Retinal pigment epithelial cell (primary cell): ENCODE measurements at places on chromosomes 16 and 17.

DNA sequence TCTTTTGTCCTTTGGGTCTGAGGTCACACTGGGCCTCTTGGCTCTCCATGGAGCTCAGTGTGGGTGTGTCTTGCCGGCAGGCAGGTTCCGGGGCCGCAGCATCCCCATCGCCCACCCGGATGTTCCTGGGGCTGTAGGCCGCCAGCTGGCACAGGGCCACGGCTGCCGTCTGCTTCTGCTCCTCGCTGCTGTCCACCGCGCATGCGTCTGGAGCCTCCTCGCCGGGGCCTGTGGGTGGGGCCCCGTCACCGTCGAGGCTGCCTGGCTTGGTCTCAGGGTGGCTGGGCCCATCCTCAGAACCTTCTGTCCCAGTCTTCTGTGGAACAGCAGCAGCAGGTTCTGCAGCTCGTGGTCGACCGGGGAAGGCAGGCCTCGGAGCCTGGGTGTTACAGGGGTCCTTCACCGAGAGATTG lies 9.6 kb downstream of the ZNF750 start:
- no peak for DNase-seq

DNA sequence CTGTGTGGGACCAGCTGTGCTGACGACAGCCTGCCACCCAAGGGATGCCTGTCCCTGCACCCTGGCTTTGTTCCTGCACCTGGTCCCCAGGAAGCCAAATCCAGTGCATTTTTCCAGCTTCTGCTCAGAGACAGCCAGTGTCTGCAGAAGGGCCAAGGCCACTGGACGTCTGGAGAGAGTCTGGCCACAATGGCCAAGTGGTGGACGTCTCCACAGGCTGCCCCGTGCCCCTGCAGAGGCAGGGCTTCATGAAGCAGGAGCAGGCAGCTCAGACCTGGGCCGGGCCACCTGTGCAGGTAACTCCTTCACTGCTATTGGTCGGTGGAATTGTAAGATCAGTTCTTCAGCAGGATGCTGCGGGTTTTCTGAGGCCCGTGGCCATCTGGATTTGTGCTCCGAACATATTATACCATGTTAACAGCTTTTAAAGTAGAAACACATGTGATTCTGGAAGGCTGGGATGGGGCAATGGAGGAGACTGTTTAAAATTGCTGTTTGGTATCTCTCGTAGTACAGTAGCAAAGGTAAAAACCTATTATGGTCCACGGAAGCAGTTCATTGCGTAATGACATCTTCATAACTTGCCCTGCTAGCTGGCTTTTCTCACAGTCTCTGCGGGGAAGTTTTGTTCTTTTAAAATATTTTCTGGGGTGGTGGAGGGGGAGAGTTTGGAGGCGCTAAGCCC lies 185.3 kb downstream of the CCDC182 start:
- no peak for DNase-seq

- no peak for DNase-seq
Observed at GRCh38 chr17:77814091-77814772, 144.3 kb upstream of the TNRC6C start.

DNA sequence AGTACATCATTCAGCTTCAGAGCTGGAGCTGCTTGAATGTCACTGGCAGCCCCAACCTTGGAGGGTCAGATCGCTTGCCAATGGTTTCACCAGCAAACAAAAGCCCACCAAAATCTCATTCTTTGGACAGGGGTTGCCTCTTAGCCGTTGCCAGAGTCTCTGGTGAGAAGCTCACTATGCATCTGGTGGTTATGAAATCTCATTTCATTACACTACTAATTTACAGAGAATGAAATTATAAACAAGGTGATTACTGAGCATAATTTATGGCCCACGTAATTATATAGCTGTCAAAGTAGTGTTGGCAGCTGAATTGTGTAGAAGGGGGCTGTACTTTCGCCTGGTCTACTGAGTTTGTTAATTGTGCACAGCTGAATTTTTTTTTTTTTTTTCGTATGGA lies 688.9 kb upstream of the KIF2B start:
- DNase-seq: no peak

DNA sequence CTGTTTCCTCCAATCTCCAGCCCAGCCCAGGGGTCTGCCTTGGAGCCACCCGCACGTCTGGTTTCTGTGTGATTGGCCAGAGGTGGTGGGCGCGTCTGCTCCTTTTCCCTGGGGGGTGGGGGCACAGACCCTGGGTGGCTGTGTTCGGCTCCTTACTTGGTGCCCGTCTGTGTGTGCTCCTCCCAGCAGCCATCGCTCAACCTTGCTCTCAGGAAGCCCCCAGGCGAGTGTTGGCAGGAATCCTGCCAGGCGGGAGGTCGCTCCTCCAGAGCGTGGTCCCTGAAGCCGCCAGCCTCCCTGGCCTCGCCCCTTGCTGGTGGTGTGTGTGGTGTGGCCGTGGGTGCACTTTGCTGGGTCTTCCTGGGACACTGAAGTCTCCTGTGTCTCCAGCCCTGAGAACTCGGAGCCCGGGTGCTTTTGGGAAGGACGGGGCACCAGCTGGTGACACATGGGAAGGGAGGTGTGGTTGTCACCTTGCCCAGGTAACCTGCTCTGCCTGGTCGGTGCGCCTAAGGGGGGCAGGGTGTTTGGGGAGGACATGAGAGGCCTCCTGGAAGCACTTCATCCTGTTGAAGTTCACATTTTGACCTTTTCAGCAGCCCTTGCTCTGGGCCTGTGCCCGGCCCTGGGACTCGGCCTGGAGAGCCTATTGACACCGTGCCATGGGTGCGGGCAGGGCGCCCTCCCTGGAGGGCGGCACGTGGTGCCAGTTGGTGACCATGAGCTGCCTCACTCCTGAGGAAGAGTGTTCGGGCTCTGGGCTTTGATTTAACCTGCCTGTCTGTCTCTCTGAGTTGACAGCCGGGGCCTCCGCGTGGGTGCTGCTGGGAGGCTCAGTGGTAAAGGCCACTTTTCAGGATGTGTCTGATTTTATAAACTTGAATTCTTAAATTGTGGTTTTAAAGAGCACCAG lies 49.0 kb upstream of the ZNF750 start:
- DNase-seq: no peak

DNA sequence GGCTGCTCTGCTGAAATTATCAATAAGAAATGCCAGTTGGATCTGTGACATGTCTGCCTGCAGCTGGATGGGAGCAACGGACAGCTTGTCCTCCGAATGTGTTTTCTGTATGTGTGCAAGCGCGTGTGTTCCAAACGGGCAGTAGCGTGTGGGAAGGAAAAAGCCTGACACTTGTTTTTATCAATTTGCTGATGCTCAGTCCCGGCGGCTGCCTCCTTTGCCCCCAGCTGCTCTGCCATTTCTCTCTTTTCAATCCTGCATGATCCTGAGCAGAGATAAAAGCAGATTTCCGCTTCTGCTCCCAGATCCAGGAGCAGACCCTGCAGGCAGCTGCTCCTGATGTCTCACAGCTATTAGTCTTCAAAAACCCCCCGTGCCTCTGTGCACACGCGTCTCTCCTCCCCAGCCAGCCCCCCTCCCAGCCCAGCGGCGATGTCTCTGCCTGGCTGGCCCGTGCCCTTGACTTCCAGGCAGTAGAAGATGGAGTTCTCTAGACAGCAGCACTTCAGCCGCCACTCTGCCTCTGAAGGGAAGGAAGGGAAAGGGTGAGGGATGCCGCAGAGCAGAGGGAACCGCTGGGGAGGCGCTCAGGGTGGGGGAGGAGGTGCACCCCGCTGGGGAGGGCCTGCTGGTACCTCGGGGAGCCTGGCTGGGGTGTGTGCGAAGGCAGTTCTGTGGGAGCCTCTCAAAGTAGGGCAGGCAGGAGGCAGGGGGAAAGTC lies 4.1 kb downstream of the PRCD start:
- no peak for DNase-seq

- DNase-seq: no peak
Observed at GRCh38 chr16:11229906-11230305, 26.1 kb downstream of the SOCS1 start.
